T-cell (primary cell): ENCODE measurements at places on chromosomes 2 and 18.
A peak's percentile ranks its signal among the peaks of the same experiment; 100 is the strongest.

GRCh38 chr18:75054046-75054445 is 154.9 kb downstream of the PTGR3 start:
- DNase-seq: no peak

- DNase-seq: no peak
These were observed 751 bp upstream of the DNAJC10 start for GRCh38 chr2:182715121-182715891.

- no peak for DNase-seq
These were observed 1.8 kb downstream of the FBXO48 start for GRCh38 chr2:68465081-68465916.

GRCh38 chr2:128260239-128261138 is 58.2 kb downstream of the HS6ST1 start:
- DNase-seq: no peak

GRCh38 chr2:241031436-241032165 is 33.2 kb downstream of the SNED1 start:
- no peak for DNase-seq

GRCh38 chr18:54790109-54790508 is 38.2 kb upstream of the RAB27B start:
- DNase-seq: no peak

- DNase-seq: no peak
These were observed 15.0 kb downstream of the INPP4A start for GRCh38 chr2:98459496-98460175.

- DNase-seq: no peak
These were observed 88.9 kb downstream of the SOWAHC start for GRCh38 chr2:109703077-109703476.

DNA sequence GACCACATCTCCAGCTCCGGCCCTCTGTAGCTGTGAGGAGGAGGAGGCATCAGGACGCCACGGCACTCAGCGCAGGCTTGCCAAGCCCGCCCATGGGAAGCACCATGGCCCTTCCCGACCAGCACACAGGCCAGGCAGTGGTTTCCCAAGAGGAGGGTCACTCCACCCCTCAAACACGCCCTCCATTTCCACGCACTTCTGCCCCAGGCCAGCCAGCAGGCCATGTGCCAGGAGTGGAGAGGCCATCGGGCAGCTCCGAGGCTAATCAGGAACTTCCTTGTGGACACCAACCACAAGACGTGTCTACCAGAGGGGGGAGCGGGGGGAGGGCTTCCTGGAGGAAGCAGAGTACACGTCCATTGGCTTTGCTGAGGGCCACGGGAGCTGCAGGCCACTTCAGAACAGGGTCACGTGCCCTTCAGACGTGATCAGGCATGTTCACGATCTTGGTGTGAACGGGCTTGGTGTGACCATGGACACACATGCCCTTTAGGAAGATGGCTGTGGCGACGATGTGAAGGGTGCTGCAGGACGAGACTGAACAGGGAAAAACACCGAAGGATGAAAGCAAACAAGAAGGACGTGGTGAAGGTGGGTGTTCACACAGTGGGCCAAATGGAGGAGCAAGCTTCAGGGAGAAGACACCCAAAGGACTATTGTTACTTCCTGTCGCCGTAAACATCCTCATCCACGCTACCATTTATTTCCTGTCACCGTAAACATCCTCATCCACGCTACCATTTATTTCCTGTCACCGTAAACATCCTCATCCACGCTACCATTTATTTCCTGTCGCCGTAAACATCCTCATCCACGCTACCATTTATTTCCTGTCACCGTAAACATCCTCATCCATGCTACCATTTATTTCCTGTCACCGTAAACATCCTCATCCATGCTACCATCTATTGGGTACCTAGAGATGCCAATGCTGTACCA is 6.5 kb upstream of the MTERF4 start:
- DNase-seq: peak; percentile 51

DNA sequence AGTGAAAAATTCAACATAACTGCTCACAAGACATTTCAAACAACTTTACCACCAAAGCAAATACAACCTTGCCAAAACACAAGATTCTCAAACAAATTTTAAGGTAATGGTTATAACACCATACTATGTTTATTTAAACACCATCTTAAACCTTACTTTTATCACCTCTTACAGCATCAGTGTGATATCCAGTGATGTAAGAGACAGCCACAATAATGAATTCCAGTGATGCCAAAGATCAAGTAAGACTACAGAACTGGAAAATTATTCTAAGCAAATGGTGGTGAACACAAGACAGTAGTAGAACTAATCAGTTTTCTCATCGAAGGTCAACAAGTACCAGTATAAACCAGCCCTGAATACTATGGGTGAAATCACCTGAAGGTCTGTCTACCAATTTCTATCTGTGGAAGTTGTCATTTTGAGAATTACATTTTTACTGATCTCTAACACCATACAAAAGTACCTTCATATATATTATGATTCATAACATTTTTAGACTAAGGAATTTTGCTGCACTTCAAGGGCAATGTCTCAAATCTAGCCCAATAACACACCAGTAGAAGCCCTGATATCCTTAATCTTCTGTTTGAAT is 146.2 kb downstream of the RBMS1 start:
- DNase-seq: no peak

DNA sequence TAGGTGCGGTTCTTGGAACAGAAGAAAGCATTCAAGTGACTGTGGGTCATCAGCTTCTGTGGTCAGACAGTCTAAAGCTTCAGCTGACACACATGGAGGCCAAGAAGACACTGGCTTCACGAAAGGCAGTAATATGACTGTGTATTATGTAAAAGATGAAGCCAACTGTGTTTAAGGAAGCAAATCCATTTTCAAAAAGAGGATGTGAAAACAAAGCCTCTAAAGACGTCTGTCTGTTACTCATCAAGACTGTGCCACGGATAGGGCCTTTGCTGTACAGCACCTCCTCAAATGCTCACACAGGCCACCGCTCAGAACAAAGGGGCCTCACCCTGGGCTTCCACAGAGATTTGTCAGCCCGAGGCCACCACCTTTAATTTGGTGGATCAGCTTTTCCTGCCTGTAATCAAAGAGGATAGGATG is 21.1 kb upstream of the TMEM163 start:
- no peak for DNase-seq

DNA sequence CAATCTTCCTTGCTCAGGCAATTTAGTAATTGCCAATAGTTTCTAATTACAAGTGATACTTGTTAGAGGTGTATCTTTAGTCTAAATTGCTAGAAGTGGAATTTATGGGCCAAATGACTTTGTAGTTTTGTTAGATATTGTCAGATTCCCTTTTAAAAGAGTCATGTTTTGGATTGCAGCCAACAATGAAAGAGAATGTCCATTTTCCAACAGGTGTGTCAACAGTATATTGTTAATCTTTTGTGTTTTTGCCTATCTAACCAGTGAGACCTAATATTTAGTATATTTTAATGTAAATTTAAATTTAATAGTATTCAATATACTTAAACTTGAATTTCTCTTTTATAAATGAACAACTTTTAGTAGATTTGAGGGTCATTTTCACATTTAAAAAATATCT is 259.4 kb upstream of the ETAA1 start:
- DNase-seq: no peak

- no peak for DNase-seq
These were observed 105.7 kb downstream of the MAP2 start for GRCh38 chr2:209529579-209529978.

- no peak for DNase-seq
These were observed 1476.3 kb downstream of the LRP1B start for GRCh38 chr2:140654565-140654964.

DNA sequence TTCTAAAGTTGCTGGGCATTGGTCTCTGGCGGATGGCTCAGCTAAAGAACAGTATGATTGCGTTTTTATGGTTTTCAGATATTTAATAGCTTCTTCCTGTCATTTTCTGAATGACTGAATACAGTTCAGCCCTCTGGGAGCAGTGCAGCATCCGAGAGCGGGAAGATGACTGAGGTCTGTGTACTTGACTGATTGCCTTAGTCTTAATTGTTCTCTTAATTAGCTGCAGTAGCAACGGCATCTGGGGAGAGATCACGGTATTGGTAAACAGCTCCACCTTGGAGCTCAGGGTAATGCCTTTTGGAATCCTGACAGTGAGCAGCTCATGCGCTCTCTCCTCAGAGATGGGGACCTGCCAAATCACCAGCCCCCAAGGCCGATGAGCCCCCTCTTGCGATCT is 481.4 kb upstream of the SPRED2 start:
- no peak for DNase-seq

- DNase-seq: no peak
These were observed 95.1 kb upstream of the GPC1 start for GRCh38 chr2:240340361-240340761.

- no peak for DNase-seq
These were observed 213.4 kb downstream of the CDCA7 start for GRCh38 chr2:173568054-173568453.

DNA sequence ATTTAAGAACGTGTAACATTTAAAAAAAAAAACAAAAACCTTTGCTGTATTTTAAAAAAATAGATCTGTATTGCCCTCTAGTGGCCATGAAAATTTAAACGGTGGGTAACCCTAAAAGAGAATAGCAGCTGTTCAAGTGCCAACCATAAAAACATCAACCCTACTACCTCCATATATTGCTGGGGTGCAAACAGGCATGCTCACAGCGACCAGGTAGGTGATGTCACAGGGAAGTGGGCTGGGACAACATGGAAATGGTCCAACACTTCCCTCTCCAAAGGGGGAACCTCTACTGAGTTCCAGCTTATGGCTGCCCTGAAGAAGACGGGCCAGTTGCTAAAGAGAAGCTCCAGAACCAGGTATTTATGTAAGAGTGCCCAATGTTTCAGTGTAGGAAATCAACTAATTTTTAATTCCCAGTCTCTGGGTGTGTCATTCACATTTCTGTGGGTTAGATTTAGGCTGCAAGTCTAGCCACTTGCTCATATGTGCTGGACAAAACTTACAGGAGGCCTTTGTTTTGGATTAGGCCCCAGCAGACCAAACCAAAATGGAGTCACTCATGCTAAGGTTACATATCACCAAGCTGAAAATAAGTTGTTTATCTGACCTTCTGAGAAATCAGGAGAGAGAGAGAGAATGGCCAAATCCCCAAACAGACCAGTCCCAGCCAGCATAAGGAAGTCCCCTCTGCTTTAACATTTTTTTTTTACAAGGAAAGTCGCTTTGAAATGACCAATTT is 54.5 kb downstream of the SKA1 start:
- no peak for DNase-seq

- DNase-seq: no peak
These were observed 101.4 kb upstream of the POU3F3 start for GRCh38 chr2:104752504-104752903.

- DNase-seq: no peak
These were observed 675.6 kb upstream of the VRK2 start for GRCh38 chr2:57370882-57371585.

GRCh38 chr2:75549401-75550253 is 11.1 kb downstream of the EVA1A start:
- no peak for DNase-seq

DNA sequence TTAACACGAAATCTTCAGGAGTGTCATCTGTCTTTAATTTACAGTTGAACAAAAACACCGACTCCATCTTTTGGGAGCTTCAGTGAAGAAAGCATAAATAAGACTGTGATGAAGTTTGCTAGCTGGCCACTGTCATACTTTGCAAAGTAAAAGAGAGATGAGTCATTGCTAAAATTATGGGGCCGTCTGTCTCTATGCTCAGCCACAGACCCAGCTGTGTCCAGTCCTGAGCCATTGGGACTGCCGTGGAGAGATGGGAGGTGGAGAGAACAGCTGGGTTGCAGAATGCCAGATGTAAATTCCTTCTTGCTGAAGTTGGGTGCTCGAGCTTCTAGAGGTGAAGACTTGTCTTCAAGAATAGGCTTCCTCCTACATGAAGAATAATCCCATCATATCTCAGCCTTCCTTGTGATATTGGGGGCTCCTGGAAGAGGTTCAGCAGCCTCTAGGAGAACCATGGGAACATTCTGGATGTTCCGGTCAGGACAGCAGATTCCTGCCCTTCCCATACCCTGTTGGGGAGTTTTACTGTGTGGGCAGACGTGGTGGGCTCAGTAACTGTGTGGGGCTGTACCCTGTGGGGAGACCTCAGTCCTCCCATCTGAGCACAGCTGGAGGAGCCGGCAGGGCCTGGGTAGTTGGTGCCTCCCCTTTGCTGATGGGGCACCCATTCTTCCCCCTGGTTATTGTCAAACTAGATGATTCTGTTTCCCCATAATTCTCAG is 71.1 kb downstream of the LDLRAD4 start:
- no peak for DNase-seq

DNA sequence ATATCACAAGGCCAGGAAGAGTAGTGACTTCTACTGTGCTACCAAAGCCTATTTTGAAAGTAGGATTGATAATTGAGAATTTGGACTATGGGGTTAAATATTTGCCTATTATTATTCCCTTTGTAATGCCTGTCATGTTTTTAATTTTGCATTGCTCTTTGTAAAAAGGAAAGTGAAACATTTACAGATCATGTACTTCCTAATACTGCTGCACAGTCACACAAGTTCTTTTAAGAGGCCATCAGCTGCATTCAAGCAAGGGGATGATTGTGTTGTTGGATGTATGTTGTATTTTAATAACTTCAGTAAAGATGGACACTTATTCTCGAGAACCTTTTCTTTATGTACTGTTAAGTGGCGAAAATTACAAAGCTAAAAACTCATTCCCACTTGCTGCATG is 70.1 kb downstream of the PLEKHA3 start:
- no peak for DNase-seq

- no peak for DNase-seq
These were observed 10.3 kb upstream of the INO80C start for GRCh38 chr18:35508030-35508429.
